ENCODE measurements at places on chromosomes 5 and 9.
A peak's percentile ranks its signal among the peaks of the same experiment; 100 is the strongest.

- DNase-seq = no peak
These were observed 9.5 kb downstream of the SPRY4 start for GRCh38 chr5:142315096-142315900.

DNA sequence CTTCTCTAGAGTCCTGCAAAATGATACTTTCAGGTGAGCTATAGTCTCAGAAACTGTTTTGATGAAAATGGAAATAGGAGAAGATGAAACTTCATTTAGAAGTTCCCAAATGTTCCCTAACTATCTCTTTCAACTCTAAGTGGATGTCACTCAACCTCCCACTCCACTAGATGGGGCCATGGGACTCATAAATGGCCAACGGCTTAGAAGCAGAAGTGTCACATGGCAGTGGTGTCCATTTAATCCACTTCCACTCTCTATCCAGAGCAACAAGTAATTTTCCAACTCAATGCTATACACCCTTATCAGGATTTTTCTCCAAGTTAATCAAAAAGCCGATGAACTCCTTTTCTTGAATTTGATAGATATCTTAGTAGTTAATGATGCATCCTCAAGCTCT, 295.7 kb downstream of the EDIL3 start:
- DNase-seq = peak; percentile 7

DNA sequence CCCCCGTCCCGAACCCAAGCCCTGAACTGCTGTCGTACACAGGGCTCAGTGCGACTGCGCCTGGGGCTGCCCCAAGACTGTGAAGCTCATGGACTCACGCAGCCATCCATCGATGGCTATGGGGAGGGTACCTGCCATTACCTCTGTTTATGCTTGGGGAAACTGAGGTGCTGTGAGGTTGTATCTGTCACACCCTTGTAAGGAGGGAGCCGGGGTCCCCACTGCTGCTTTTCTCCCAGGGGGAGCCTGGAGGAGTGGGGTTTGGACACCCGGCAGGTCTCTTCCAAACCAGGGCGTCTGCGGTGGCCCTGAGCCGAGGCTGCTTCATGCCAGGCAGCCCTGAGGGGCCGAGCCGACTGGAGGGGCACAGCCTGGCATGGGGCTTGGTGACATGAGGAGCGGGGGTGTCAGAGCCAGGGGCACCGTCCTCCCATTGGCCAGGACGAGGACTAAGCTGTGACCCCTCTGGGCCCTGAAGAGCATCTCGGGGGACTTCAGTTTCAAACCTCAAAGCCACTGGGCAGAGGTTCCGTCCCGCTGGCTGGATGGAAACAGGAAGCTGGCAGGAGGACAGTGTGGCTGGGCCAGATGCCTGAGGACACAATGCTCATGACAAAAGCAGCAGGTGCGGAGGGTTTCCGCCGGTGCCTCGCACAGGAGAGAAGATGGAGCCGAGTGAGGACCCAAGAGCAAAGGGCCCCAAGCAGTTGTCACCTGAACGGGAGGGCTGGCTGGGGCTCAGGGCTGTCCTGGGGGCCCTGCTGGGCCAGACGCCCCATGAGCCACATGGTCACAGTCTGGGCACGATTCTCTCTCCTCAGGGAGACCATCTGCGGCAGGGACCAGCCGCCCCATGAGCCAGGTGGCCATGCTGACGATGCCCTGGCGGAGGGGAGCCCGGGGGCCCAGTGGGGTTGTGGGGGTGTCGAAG, 54.4 kb upstream of the EXOC3 start:
- peak; percentile 28 for DNase-seq

- DNase-seq = no peak
These were observed 416.9 kb upstream of the IRX4 start for GRCh38 chr5:2299388-2300220.

DNA sequence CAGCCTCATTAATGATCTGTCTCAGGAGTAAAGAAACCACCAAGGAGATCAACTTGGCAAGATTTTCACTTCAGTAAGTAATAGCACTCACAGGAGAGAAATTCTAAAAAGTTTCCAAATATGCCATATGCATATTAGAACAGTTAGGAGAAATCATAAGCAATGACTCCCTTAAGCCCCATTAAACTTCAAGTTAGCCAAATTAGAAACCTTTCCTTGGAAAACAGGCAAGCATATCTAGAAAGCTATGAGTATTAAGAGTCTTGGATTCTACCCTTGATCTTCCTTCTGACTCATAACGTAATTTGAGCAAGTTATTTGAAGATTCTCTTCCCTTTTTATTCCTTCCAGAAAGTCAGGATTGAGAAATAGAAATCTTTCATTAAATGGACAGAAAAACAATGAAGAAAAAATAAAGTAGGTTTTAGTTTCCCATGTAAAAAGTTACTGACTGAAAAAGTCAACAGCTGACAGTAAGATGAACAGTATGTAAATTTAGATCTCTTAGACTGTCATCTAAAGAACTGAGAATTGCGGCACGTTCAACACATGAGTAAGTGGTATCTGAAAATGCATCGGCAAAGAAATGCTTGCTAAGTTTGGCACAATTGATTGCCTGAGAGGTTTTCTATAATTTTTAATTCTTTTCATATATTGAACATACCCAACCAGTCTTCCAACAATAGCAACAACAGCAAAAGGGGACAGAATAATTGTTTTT, 565.7 kb upstream of the FTMT start:
- DNase-seq = no peak

- peak; percentile 30 for DNase-seq
These were observed 88.5 kb downstream of the PBX3 start for GRCh38 chr9:125835655-125836054.

DNA sequence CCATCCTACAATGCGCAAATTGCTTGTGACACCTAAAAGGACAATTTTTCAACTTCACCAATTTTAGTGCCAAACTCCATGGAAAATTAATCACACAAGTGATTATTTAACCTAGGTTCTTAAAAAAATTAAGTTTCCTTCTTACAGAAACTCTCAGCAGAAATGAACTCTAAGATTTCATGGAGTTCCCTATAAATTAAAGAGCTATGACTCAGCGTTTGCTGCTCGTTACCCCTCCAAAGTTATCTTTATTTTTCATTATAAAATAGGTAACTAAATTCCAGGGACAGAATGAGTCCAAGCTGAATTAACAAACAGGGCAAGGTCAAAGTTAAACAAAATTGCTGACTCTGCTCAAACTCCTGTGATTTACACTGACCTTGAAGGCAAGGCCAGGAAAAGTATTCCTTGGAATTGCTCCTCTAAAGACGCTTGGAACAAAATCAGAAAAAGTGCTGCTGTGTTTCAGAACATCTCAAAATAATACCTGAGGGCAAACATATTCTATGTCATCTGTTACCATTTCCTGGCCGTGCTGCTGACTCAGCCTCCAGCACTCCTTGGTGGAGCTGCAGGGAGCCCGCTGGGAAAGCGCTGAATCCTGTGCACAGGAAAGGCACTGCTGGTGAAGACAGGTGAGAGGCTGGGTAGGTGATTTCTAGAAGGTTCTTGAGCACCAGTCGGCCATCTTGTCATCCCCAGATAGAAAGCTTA, 2.5 kb upstream of the CMBL start:
- peak; percentile 63 for DNase-seq

- no peak for DNase-seq
These were observed 533 bp downstream of the SREK1IP1 start for GRCh38 chr5:64767959-64768357.

DNA sequence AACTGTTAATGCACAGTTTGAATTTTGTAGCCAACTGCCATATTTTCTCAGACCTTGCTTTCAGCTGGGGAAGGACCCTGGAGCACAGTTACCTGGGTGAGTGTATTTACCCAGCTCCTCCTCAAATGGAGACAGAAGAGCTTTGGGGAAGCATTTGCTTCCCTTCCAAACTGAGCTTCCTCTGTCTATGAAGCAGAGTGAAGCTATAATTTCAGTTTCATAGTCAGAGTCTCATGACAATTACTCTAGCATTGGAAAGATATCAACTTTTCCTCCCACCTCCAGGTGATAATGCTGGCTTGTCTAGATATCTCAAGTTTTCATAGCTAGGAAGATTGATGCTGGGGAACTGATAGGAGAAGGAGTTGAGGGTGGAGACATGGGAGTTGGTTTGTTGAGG, 406.4 kb upstream of the CLINT1 start:
- no peak for DNase-seq

GRCh38 chr5:59055745-59056448, 473.0 kb downstream of the RAB3C start:
- no peak for DNase-seq

DNA sequence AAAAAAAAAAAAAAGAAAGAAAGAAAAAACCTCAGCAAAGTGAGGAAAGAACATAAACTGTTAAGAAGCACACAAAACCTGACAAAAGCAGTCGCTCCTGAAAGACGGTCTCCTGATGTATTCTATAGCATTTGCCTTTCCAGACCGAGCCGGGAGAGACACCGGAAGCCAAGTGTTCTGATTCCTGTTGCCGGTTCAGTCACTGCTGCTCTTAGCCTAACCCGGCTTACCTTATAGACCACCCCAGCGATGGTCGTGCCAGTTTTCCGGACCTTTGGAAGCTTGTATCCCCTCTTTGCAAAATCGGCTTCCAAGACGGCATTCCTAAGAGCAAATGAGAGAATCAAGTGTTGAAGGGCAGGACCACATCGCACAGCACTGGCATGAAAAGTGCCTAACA, 630 bp downstream of the PSMB7 start:
- no peak for DNase-seq

- DNase-seq = no peak
These were observed 930 bp downstream of the PRLR start for GRCh38 chr5:35229076-35230037.

DNA sequence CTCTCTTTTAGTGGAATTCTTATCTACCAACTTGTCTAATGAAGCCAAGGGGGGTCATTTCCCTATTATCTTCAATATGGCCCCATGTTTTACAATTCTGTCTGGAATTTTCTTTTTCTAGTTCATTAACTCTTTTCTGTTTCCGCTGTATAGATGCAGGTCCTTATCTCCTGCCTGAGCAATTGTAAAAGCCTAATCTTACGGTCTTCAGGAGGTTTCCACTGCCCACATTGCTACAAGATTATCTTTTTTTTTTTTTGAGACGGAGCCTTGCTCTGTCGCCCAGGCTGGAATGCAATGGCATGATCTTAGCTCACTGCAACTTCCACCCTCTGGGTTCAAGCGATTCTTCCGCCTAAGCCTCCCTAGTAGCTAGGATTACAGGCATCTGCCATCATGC, 132.3 kb downstream of the UNC13B start:
- DNase-seq = no peak

GRCh38 chr5:60374409-60374808, 325.6 kb downstream of the DEPDC1B start:
- peak; percentile 73 for DNase-seq

GRCh38 chr9:99118782-99119466, 14.0 kb downstream of the TGFBR1 start:
- DNase-seq = no peak

DNA sequence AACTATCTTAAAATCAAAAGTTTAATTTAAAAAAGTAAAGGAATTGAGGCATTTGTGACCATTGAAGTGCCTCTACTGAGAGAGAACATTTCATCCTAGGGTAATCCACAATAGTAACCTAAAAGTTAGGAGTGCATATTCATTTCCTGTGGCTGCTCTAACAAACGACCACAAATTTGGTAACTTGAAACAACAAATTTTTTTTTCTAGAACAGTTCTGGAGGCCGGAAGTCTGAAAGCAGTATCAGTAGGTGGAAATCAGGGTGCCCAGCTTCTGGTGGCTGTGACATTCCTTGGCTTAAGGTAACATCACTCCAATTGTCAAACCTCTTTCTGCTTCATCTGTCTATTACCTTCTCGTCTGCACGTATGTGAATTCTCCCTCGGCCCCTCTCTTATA, 67.1 kb upstream of the SSBP2 start:
- DNase-seq = no peak

DNA sequence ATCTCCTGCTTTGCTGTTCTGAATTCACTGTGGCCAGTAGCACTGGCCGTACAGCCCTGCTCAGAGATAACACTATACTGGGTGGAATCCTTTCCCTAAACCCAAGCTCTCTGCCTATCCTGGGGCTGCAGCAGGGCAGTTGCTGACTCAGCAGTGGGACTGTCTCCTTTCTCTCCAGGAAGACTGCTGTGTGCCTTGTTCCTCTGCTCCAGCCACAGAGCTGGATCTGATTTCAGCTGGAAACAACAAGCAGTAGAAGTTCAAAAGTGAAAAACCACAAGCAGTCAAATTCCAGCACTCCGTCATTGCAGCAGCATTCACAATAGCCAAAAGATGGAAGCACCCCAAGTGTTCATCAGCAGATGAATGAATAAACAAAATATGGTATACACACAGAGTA, 105.0 kb downstream of the FBXL7 start:
- DNase-seq = no peak

DNA sequence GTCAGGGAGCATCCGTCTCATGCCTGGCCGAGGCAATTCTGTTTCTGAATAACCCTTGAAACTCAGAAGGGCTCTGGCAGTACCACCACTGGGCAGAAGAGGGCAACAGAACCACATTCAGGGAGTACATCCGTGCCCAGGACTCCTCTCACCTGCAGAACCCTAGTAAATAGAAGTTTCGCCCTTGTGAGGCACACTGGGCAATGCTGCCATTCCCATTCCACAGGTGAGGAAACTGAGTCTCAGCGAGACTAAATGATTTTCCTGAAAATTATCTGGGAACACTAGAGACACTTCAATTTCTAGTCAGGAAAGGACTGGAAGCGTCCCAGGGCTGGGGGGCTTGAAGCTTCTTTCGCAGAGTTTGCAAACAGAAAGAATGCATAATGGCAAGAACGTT, 74.7 kb downstream of the FGF1 start:
- no peak for DNase-seq

DNA sequence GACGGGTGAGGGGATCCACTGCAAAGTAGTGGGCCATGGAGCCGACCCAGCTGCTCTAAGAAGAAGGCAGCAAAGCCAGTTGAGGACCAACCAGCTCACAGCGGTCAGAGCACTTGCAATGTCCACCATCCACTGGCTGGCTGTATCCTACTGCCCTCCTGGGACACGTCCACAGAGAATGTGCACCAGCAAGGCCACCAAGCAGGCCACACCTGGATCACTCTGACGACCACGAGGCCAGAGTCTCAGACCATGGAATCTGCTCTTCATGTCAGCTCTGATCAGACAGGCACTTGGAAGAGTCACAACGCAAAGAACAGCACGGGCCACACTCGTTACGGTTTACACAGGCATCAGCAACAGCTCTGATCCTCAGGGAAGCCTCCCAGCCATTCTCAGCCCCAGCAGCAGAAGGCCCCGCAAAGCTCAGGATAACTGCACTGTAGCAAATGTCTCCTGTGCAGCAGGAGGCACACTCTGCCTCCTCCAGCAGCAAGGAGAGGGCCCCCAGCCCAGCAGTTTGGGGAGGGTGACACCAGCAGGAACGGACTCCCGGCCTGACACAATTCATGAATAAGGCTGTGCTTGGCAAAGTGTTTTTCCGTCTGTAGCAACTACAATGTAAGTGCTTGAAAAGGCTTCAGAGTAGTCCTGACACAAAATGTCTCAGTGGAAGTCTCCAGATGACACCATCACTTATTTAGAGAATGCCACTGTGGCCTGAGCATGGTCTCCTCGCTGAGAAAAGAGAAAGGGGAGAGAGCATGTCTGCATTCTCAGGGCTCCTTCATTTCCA, 15.7 kb downstream of the SEMA4D start:
- no peak for DNase-seq

- DNase-seq = no peak
These were observed 37.8 kb upstream of the LPAR1 start for GRCh38 chr9:111076042-111076441.

GRCh38 chr5:7811715-7812114, 39.2 kb downstream of the CFAP90 start:
- DNase-seq = no peak
